Fibroblast of lung (primary cell): ENCODE measurements at places on chromosomes 16 and 17. TPM values are rescaled to one million over a fixed set of nuclear protein-coding genes. Genes with fewer than 3 reads are reported as not detected.

CCL16 gene
- total RNA-seq: not detected in 2 replicates

HSF4 gene
- total RNA-seq: 25.8 and 31.3 TPM in 2 replicates

ABCA10 gene
- total RNA-seq: 2.6 and 2.8 TPM in 2 replicates

- H3K27me3 ChIP-seq: no peaks in the 10 kb centered on the region
- H3K36me3 ChIP-seq: no peaks in the 10 kb centered on the region
- H3K4me3 ChIP-seq: no peak overlapping the region
- no peak overlapping the region for H3K27ac ChIP-seq
- peak; percentile 72 for DNase-seq
- peaks cover 4% of the 10 kb centered on the region for H3K4me1 ChIP-seq
Observed at GRCh38 chr17:48505788-48506187, 25.0 kb downstream of the HOXB1 start.

DNA sequence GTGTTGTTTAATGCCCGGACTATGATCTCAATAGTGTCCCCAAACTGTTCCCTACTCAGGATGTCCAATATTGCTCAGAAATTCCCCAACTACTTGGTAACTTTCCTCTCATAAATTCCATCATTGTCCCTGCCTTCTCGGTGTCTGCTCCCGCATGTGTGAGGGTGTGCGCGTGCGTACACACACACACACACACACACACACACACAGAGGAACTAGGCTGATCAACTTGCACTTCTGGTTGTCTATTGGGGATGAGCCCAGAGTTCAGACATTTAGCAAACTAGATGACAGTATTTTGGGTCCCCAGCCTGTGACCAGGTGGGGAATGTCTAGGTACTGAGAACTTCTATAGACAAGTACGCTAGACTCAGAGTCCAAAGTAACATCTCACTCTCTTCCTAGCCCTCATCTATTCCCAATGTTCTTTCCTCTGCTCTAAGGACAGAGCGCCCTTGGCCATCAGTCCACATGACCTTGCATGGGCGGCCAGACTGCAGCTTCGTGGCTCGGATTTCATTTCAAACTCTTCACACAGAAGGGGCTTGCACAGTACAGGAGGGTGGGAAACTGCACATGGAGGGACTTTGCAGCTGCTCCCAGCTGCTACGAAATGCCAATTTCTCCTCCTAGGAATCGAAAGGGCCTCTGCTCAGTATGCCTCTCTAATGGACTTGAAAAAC, 5.3 kb downstream of the HS3ST3A1 start:
- DNase-seq: no peak
- H3K4me3 ChIP-seq: peak overlapping the region; percentile 98
- no peaks in the 10 kb centered on the region for H3K4me1 ChIP-seq
- H3K36me3 ChIP-seq: no peaks in the 10 kb centered on the region
- H3K27me3 ChIP-seq: no peaks in the 10 kb centered on the region

GRCh38 chr16:67193536-67193935, 1.6 kb downstream of the E2F4 start:
- H3K4me3 ChIP-seq: no peak overlapping the region
- no peak overlapping the region for H3K27ac ChIP-seq
- peaks cover 30% of the 10 kb centered on the region for H3K36me3 ChIP-seq
- H3K27me3 ChIP-seq: no peaks in the 10 kb centered on the region
